ENCODE measurements at places on chromosomes 2 and 18.
A peak's percentile ranks its signal among the peaks of the same experiment; 100 is the strongest.

GRCh38 chr2:15049096-15049993 is 416.8 kb downstream of the LRATD1 start:
- DNase-seq, result no peak

DNA sequence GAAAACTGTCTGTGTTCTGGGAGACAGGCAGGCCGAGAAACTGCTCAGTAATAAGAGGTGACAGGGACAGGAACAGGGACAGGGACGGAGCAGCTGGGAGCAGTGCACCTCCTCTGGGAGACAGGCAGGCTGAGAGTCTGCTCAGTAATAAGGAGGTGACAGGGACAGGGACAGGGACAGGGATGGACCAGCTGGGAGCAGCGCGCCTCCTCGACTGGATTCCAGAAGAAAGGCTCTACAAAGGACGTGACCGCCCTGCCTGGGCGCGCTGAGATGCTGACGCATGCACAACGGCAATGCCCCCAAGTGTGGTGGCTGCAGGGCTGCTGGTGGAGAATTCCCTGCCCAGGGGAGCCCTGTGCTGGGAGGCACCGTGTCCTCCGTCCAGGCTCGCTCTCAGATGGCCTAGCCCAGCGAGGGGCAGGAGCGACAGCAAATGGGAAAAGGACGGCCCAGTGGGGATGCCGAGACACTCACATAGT is 44.2 kb upstream of the PXDN start:
- no peak for DNase-seq

DNA sequence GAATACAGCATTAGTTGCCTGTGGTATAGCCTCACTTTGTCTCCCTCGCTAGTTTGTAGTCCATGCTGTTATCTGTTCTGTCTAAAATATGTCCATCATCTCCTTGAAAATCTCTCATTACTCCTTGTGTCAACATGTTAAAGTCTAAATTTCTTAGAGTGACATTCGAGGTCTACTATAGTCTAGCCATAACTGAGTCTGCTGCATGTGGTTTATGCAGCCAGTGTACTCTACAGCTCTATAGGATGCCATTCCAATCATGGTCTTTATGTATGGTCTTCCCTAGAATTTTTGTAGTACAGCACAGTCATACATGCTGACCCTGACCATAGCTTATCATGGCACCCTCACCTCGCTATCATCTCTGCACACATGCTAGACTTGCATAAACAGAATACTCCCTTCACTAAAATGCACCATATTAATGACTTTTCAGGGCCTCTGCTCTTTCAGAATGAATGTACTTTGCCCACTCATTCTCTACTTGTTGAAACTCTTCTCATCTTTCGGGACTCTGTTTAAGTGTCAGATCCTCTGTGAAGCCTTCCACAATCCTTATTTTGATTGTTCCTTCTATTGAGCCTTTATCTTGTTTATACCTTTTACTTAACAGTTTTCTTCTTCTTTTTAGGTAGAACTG is 12.8 kb downstream of the TANK start:
- DNase-seq, result no peak

- peak; percentile 31 for DNase-seq
These were observed 162.0 kb upstream of the MC4R start for GRCh38 chr18:60534538-60534937.

DNA sequence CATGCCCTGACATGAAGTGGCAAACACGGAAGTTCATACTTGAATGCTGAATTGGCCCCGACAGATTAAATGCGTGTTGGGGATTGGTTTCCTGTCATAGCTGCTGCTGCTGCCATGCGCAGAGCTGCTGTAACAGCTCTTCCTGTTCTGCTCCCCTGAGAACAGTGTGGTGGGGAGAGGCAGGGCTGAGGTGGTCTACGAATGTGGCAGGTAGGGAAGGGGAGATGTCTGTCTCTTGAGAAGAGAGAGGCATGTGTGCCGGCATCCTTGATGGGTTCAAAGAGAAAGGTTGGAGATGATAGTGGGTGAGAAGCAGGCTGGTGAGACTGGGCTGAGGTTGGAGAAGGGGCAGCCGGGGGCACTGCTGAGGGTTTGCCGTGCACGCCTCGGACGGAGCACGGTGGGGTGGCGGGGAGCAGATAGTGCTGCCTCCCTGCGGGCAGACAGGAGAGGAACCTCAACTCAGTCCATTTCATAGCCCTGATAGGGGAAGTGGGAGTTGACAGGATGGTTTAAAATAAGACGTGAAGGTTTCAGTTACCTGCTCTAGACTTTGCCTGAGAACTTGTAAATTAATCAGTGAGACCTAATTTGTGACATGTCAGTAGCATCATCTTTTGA is 46.1 kb downstream of the TMEM185B start:
- no peak for DNase-seq

GRCh38 chr2:288758-289361 is 969 bp upstream of the ALKAL2 start:
- no peak for DNase-seq

GRCh38 chr2:227057743-227058447 is 106.1 kb downstream of the COL4A4 start:
- no peak for DNase-seq

DNA sequence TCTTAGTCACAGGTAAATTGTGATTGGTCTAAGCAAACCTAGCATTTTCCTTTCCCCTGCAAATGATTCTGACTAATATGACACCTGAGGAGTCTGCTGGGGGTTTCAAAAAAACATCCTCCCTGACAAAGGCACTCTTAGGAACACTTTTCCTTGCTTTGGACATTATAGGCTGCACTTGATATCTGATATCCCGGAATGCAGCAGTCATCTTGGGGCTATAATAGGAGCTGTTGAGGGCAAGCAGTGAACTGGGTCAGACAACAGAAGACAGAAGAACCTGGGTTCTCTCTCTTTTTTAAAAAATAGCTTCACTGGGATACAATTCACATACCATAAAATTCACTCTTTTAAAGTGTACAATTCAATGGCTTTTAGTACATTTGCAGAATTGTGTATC is 229.3 kb downstream of the RAB3GAP1 start:
- no peak for DNase-seq

GRCh38 chr2:25618676-25619075 is 54.7 kb downstream of the DTNB start:
- DNase-seq, result peak; percentile 19

DNA sequence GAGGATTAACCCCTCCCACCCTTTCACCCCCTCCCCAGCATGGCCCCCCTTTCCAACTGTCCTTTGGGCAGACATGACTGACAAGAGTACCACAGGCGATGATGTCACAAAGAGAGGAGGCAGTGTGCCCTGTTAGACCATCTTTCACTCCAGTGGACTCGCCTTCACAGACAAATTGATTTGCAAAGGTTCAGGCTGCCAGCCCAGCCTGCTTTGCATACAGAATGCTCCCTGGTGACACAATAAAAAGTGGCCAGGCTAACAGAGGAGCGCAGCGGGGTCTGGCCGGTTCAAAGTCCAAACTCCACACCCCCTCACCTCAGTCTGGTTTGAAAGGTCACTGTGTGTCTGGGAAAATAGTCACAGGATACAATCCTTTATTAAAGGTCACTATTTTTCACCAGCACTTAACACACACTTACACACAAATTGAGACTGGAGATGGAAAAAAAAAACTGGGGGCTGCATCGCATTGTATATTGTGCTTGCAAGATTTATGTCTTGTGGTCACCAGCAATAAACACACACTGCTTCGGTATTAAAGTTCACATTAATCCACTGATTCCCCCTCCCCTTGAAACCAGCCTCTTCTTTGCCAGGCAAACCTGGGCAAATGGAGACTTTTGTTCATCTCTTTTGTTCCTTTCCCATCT is 236.9 kb downstream of the BCL11A start:
- no peak for DNase-seq

GRCh38 chr2:226977775-226978190 is 141.9 kb downstream of the RHBDD1 start:
- no peak for DNase-seq

- DNase-seq, result no peak
These were observed 302.3 kb upstream of the FANCL start for GRCh38 chr2:58543442-58543841.

- peak; percentile 70 for DNase-seq
These were observed 15.6 kb upstream of the INO80C start for GRCh38 chr18:35513181-35513936.

DNA sequence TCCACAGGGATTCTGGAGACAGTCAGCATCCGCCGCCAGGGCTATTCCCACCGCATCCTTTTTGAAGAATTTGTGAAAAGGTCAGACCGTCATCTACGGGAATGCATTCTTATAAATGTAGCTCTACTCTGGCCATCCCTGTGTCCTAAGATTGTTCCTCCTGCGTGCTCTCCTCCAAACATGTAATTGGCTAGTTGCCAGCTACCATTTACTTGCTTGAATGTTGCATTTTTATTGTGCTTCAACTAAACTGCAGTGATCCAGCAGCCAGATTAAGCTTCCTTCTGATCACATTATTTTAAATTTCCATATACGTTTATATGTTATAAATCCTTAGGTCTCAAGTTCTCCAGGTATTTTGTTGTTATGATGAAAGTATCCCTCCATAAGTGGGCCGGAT is 248.5 kb upstream of the SP5 start:
- DNase-seq, result no peak

GRCh38 chr2:65062843-65063825 is 6.9 kb downstream of the CEP68 start:
- no peak for DNase-seq

GRCh38 chr2:169623235-169623634 is 39.1 kb downstream of the PPIG start:
- DNase-seq, result no peak

DNA sequence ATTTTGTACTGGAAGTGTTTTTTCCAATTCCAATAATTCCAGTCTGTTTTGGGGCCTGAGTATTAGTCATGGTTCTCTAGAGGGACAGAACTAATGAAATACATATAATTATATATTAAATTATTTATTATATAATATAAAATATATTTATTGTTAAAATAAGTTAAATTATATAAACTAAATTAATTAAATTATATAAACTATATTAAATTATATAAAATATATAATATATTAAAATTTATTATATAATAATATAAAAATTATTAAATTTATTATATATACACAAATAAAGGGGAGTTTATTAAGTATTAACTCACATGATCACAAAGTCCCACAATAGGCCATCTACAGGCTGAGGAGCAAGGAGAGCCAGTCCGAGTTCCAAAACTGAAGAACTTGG is 253.4 kb upstream of the NETO1 start:
- DNase-seq, result no peak

DNA sequence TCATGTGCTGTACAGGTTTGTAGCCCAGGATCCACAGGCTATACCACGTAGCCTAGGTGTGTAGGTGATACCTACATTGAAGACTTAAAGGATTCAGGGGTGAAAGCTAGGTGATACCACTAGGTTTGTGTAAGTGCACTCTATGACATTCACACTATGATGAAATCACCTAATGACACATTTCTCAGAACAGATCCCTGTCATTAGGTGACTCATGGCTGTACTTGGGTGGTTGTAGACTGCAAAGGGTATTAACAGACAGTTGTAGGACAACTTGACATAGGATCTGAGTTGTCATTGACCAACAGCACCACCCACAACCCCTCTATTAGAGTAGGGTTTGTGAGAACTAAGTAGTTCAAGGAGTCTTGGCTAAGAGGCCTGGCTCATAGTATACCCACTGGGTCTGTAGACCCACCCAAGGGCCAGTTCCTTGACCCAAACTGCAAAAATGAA is 27.7 kb upstream of the SMCHD1 start:
- DNase-seq, result no peak

GRCh38 chr18:44497757-44498490 is 182.8 kb upstream of the SETBP1 start:
- no peak for DNase-seq

GRCh38 chr2:96528006-96528699 is 8.4 kb upstream of the ARID5A start:
- DNase-seq, result no peak

DNA sequence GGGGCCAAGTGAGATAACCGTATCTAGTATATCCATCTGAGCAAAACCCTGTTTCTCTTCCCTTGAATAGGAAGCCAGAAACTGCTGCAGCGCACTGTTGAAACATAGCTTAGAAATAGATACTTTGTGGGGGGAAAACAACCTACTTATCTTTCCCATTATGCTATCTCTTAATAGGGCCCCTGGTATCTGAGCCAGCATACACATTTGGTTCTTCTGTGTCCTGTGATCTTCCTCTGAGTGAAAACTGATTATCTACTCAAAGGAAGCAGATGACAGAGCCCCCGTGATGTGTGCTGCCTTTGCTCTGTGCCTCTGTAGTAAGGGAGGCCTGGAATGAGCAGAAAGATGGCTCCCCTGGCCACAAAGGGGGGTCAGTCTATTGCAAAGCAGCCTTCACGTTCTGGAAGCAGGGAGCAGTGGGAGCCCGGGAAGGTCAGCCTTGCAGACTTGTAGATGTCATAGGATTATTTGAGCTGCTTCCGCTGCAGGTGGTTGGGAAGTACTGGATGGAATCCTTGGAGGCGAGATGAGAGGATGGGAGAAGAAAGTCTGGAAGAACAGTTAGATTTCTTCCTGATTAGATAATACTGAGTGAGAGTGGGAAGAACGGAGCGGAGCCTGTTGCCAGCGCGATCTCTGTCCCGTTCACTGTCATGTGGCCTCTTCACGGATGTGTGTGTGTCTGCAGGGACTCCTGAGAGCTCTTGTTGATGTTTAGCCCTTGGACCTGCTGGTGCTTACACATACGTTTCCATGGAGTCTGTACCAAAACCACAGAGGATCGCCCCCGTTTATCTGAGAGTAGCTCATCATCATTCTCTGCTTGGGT is 150.1 kb downstream of the AGAP1 start:
- no peak for DNase-seq

DNA sequence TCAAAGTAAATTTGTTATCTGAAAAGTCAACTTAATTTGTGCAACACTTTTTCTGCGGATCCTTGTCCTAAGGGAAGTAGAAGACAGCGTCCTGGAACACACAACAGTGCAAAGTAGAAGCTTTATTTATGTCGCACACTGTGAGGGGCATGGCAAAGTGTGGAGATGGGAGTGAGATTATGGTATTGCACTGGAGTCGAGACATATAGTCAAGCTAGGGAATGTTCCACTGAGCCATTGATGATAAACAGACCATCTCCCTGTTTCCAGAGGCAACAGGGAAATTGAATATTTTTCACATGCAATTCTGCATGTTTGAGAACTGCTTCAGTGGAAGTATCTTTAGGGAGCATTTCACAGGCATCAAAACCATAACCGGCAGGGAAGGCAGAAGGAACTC is 46.2 kb downstream of the LRRTM1 start:
- no peak for DNase-seq

- DNase-seq, result no peak
These were observed 10.8 kb upstream of the TAF4B start for GRCh38 chr18:26215247-26215970.

- DNase-seq, result no peak
These were observed 170.5 kb downstream of the EIPR1 start for GRCh38 chr2:3207091-3207491.

DNA sequence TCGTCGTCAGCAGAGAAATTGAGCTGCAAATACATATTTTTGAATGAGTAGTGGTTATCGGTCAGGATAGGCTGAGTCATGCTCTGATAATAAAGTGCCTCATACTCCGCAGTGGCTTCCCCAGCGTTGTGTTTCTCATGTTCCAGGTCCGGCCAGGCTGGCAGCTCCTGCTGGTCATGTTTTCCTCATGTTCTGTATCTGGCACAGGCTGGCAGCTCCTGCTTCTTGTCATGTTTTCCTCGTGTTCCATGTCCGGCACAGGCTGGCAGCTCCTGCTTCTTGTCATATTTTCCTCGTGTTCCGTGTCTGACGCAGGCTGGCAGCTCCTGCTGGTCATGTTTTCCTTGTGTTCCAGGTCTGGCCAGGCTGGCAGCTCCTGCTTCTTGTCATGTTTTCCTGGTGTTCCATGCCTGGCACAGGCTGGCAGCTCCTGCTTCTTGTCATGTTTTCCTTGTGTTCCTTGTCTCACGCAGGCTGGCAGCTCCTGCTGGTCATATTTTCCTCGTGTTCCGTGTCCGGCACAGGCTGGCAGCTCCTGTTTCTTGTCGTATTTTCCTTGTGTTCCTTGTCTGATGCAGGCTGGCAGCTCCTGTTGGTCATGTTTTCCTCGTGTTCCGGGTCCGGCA is 148.9 kb downstream of the ATP9B start:
- DNase-seq, result no peak

Measured in HS-27A (cell line).